Iris pigment epithelial cell (primary cell): ENCODE measurements at places on chromosomes 16 and 17.
A peak's percentile ranks its signal among the peaks of the same experiment; 100 is the strongest.

DNA sequence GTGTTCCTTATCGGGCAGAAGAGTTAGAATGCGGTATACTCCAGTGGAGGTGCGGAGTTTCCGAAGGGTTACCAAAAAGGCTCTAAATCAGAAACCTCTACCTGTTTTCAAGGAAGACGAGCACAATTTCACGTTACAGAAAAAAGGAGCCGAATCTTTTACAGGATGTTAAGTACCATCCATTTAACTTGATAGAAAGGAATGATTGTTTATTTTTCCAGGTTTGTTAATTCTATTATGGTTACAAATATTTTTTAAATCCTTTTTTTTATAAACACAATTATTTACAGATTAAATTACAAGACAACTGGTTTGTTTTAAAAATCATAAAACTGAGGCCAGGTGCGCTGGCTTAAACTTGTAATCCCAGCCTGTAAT lies 18.2 kb downstream of the ZNF213 start:
- no peak for DNase-seq

DNA sequence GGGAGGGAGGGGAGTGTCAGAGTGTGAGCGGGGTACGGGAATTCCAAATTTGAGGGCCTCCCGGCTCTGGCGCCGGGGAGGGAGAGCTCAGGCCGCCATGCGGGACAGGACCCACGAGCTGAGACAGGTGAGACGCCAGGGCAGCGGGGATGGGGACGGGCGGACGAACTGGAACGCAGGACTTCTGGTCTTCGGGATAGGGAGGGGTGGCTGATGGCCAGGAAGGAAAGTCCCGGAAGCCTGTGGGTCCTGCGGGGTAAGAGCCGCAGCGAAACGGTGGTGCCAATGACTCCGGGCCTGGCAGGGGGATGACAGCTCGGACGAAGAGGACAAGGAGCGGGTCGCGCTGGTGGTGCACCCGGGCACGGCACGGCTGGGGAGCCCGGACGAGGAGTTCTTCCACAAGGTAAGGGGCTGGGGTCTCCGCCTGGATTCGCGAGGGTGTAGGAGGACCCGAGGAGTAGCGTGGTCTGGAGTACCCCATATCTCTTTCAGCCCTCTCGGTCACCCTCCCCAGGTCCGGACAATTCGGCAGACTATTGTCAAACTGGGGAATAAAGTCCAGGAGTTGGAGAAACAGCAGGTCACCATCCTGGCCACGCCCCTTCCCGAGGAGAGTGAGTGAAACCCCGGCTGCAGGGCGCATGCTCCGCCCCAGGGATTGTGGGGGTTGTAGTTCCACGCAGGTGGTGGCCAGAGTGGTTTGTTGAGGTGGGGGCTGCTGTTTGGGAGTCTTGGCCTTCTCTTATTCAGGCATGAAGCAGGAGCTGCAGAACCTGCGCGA lies 543 bp downstream of the STX4 start:
- DNase-seq: peak; percentile 74

GRCh38 chr17:55238931-55239297 lies 25.8 kb upstream of the HLF start:
- DNase-seq: peak; percentile 14

DNA sequence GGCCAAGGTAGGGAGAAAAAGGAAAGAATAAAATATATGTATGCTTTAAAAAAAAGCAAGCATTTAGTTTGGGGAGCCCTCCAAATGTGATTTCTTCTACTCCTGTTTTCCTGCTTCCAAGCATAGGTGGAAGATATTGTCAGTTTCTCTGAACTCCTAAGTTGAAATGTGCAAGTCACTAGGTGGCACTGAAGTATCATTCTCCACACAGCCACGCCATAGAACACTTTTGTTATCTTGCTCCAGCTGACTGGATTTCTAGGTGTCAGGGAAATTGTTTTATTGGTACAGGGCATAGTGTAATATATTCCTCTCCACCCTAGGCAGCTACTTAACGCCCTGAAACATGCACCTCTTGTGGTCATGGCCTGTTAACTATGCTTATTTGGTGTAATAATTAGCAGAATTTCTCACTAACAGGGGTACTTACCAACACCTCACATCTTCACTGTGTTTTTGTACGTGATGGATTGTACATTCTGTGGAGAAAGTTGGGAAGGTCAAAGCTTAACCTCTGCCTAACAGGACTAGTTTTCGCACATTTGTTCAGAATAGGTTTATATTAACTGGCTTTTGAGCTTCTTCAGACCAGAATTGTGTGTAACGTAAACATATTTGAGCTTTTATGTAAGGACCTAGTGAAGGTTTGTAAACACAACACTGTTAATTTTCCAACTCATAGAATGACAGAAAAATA lies 69.3 kb downstream of the FTO start:
- DNase-seq: peak; percentile 87

GRCh38 chr16:85557971-85558657 lies 55.0 kb upstream of the GSE1 start:
- peak; percentile 19 for DNase-seq

DNA sequence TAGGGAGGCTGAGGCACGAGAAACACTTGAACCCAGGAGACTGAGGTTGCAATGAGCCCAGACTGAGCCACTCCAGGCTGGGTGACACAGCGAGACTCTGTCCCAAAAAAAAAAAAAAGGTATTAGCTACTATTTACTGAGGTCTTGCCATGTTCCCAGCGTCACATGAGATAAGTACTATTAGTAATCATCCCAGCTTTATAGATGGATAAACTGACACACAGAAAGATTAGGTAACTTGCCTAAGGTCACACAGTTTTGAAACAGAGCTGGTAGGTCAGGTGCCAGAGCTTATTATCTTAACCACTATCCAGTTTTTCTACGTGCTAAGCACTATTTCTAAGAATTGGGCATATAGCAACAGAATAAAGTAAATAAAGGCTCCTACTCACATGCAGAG lies 51.6 kb downstream of the TEX14 start:
- no peak for DNase-seq

DNA sequence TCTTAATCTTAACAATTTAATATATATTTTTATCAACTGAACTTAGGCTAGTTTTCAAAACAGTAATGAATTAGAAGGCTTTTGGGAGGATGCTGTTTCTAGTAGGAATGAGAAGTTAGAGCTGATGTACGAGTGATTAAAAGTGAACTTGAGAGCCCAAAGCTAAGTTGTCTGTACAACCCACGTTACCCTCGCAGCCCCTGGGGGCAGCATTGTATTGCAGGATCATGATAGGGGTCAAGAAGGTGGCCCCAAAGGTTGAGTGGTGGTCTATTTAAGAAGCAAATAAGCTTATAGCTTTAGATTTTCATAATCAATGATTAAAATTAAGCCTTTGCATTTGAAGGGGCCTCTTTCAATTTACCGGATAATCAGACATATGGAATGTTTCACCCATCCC lies 33.7 kb upstream of the ALDH3A2 start:
- DNase-seq: no peak

GRCh38 chr17:35079547-35080423 lies 16.3 kb upstream of the RFFL start:
- DNase-seq: peak; percentile 66

GRCh38 chr16:51035110-51035498 lies 116.0 kb downstream of the SALL1 start:
- no peak for DNase-seq

DNA sequence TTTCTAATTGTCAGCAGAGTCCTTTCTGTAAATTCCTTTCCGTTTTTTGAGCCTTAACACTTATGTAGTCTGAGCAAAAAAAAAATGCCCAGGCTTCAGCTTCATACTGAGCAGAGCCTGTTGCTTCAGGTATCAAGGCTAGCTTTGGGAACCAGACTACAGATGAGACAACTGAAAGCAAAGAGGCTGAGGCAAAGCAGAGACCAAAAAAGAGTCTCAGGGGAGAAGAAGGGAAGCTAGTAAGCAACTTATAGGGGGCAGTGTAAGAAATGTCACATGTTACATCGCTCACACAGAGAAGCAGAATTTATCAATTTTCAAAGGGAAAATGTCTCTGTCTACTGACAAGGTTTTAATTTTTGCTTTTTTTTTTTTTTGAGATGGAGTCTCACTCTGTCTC lies 3.3 kb downstream of the HASPIN start:
- DNase-seq: no peak

GRCh38 chr16:78386557-78387324 lies 287.3 kb downstream of the WWOX start:
- DNase-seq: no peak

- DNase-seq: no peak
These were observed 6.3 kb downstream of the RAB40C start for GRCh38 chr16:595942-596735.

GRCh38 chr16:87603684-87604633 lies 1.7 kb downstream of the JPH3 start:
- DNase-seq: no peak

DNA sequence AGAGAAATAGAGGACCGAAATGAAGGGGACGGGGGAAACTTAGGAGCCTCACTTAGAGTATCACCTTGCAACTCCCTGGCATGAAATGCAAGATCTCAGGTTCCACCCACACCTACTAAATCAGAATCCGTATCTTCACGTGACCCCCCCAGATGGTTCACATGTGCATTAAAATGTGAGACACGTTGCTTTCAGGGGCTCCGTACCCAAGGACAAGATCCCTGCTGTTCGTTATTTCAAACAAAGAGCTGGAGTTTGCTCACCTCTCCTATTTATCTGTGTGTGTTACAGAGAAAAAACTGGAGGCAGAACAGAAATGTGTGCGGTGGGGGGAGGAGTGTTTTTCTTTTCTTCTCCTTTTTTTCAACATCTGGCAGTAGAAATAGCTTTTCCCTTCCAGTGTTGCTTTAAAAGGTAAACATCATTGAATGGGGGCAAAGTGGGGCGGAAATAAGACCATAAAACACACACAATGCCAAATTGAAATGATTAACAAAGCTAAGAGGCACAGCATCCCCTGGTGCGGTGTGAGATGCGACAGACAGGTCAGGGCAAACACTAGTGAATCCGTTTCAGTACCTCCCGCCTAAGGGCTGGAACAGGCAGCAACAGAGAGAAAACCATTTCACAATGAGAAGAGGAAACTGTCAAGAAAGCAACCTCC lies 145.4 kb downstream of the SOX9 start:
- no peak for DNase-seq

DNA sequence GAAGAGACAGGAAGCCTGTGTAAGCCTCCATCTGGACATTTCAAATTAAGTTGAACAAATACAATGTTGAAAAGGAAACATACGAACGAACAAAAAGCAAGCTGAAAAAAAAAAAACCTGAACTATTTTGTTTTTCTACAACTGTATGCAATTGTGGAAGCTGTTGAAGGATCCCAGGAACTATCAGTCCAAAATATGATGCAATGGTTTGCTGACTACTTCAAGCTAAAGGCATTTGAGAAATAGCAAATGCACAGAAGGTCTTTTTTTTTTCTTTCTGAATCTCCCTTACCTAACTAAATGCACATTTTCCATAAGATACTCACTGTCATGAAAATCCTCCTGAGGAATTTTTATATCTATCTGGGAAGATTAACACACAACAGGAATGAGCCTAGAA lies 40.2 kb downstream of the MAF start:
- no peak for DNase-seq

GRCh38 chr16:24989494-24989893 lies 25.7 kb downstream of the ARHGAP17 start:
- no peak for DNase-seq

GRCh38 chr16:68147444-68147843 lies 62.3 kb downstream of the NFATC3 start:
- no peak for DNase-seq

DNA sequence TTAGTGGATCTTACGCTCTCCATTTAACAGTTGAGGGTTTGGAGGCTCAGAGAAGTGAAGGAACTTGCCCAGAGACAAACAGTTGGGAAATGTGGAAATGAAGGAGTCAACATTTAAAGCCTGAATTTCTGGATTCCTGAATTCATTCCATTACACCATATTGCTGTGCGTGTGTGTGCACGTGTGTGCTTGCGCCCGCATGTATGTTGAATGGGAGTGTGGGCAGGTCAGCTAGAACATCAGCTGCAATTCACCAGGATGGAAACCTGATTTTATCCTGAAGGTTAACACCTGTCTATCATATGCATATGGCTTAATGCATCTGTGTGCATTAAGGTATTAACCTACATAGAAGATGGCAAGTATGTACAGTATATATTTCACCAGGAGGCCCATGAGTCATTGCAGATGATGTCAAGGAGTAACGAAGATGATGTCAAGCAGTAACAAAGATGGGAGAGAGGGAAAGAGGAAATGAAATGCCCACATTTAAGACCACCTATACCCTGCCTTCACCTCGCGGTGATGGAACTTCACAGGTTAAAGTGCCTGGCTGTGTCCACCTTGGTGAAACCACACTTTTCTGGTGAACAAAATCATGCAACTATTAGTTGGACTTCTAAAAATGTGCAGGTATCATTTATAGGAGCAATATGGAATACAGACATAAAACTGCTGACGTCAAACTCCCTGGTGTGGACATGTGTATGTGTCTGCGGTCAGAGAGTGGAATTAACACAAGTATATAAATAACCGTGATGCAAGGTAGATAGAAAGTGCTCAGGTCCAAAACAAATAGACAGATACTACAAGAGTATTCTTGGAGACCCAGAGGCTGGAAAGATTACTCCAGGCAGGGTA lies 832 bp upstream of the ADAP2 start:
- DNase-seq: peak; percentile 14
